ENCODE measurements at places on chromosomes 3 and 15. TPM values are rescaled to one million over a fixed set of nuclear protein-coding genes. Genes with fewer than 3 reads are reported as not detected.

Gene SPINT1
- total RNA-seq = 0.42 TPM

DNA sequence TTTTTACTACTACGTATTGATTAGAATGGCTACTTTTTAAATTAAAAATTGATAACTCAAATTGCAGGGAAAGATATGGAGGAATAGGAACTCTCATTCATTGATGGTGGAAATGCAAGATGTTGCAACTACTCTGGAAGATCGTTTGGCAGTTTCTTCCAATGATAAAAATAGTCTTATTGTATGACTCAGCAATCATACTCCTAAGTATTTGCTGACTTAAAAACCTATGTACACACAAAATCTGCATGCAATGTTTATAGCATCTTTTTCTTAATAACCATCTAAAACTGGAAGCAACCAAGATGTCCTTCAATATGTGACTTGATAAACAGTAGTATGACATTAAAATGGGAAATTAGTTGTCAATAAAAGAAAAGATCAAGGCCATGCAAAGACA is 87.4 kb upstream of the LRRC3B start:
- no peak overlapping the region for H3K27ac ChIP-seq
- no peak for DNase-seq
- no peak overlapping the region for H3K4me3 ChIP-seq
- no peaks in the 10 kb centered on the region for H3K27me3 ChIP-seq
- H3K4me1 ChIP-seq = no peaks in the 10 kb centered on the region

GRCh38 chr3:150439657-150440056 is 31.6 kb downstream of the TSC22D2 start:
- H3K36me3 ChIP-seq = peaks cover 9% of the 10 kb centered on the region
- H3K4me3 ChIP-seq = no peak overlapping the region
- no peaks in the 10 kb centered on the region for H3K27me3 ChIP-seq

GRCh38 chr3:168558728-168559411 is 463.1 kb upstream of the GOLIM4 start:
- no peaks in the 10 kb centered on the region for H3K4me1 ChIP-seq
- H3K4me3 ChIP-seq = no peak overlapping the region
- DNase-seq = no peak
- H3K27me3 ChIP-seq = no peaks in the 10 kb centered on the region
- no peak overlapping the region for H3K27ac ChIP-seq
- H3K36me3 ChIP-seq = no peaks in the 10 kb centered on the region

GRCh38 chr3:84165328-84165727 is 793.5 kb upstream of the CADM2 start:
- DNase-seq = no peak
- H3K27ac ChIP-seq = no peak overlapping the region
- no peaks in the 10 kb centered on the region for H3K4me1 ChIP-seq
- no peak overlapping the region for H3K4me3 ChIP-seq
- no peaks in the 10 kb centered on the region for H3K27me3 ChIP-seq
